ENCODE measurements at places on chromosomes 5 and 9.

DNA sequence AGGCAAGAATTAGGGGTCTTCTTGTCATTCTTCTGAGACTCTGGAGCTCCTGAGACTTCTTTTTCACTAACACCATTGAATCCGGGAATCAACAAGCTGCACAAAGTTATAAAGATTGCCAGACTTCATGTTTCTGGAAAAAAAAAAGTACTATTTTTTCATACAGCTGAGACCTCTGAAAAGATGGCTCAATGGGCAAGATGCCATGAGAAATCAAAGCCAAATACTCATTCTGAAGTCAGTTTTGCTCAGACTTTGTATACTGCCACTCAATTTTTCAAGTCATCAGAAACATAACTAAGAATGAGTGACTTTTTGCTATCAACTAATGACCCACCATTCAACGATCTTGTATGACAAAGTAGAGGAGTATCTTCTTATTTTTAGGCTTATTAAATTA is 512.0 kb downstream of the RAB3C start:
- DNase-seq, result no peak

- DNase-seq, result no peak
These were observed 53.2 kb downstream of the MRPS27 start for GRCh38 chr5:72266862-72267261.

- peak; percentile 63 for DNase-seq
These were observed 151.5 kb upstream of the NR3C1 start for GRCh38 chr5:143554918-143555477.

- DNase-seq, result no peak
These were observed 246.0 kb upstream of the KIF2A start for GRCh38 chr5:62059960-62060359.

- no peak for DNase-seq
These were observed 561.1 kb upstream of the DAP start for GRCh38 chr5:11322133-11322532.

DNA sequence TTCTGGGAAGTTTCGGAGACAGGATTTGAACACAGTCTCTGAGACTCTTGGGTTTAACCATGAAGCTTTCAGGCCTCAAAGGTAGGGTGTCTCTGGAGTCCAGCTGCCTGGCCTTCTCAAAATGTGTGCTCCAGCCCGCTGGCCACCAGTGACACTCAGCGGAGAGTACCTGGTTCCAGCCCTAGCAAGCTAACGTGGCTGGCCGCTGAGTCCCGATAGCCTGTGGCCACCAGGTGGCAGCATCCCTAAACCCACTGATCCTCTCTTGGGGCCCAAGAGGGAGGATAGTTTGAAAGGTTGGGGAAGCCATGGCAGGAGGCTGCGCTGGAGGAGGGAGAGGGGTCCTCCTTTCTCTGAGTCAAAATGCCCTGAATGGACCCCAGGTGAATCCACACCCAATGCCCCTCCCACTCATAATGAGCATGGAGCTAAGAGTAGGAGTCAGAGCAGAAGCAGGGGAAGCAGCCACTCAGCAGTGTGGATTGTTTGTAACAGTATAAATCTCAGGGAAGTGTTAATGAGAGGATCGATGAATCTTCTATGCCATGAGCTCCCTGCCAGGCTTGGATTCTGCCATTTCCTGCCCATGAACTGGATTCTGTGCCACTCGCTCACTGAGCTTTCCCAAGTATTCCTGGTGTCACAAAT is 5.4 kb upstream of the TIFAB start:
- no peak for DNase-seq

- no peak for DNase-seq
These were observed 445.0 kb upstream of the SMC2 start for GRCh38 chr9:103649086-103649485.

- DNase-seq, result no peak
These were observed 21.0 kb downstream of the GCNT4 start for GRCh38 chr5:75031366-75031765.

- no peak for DNase-seq
These were observed 211.7 kb downstream of the COMMD10 start for GRCh38 chr5:116296335-116297072.

DNA sequence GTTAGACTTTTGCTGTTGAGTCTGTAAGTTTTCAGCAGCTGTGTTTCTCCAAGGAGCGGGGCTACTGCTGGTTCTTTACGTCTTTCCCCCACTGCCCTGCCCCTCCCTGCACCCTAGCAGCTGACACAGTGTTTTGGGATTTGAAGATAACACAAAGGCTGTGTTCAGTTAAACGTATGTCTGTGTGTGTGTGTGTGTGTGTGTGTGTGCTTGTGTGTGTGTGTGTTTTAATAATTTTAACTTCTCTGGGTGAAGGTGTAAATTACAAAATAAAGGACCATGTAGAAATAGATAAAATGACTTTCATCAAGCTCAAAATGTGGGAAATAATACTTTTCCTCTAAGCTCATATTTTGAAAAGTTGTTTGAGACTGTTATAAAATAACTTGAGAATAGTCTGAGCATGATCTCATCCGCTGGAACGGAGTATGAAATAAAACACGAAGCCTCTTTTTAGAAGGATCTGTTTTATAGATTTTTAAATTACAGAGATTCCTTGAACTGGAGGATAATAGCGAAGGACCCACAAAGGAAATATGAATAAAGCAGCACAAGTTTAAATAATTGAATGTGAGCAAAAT is 10.9 kb downstream of the ABL1 start:
- no peak for DNase-seq

DNA sequence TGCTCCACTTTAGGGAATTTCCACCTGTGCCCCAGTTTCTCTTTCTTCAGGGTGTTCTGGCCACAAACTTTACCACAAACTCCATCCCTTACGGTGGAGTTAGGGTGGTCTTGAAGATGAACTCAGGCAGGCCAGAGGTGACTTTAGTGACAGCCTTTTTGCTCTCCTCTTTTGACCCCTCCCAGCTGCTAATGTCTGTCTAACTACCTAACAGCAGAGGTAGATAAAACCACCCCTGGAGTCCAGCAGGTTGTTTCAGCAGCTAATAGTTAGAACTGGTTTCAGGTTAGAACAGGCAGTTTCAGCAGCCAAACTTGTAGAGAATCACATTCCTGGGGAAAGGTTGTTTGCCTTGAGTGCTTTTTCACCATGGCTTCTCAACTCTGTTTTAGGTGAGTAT is 971.3 kb upstream of the CDH18 start:
- DNase-seq, result no peak

GRCh38 chr5:180555168-180555921 is 36.0 kb downstream of the SCGB3A1 start:
- DNase-seq, result peak; percentile 46

DNA sequence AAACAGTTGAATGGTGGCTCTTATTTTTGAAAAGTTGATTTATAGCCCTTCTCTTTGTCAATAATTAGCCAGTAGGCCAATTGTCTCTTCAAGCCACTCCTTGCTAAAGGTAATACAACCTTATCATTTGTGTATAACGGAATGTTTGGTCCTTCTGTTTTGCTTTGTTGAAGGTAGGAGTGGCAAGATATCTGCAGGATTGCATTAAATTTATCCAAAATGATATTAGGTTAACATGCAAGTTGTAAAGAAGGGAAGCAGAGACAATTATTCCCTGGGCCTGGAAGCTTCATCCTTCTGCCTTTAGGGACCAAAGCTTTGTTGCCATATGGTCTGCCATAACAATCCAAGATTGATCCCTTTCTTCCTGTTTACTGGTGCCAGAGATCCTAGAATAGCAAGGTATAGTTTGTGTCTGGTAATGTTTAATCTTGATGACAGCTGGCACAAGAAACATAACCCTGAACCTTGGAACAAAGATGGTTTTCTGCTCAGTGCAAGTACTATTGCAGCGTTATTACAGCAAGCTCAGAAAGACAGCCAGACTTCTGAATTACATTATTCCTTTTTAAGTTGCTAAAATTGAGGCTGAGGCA is 15.5 kb upstream of the FSD1L start:
- DNase-seq, result no peak

DNA sequence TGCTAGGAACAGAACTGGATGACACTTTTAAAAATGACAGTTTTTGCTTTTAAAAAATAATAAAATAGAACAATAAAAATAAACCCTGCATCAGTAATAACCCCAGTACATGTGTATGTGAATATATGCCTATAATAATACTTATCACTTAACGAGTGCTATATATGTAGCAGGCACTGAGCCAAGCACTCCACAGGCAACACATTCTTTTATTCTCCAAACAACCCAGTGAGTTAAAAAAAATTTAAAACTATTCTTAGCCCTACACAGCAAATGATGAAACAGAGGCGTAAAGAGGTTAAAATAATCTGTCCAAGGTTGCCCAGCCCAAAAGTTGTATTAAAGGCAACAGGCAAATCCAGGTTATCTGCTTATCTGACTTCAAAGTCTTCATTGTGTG is 124.5 kb upstream of the SMIM23 start:
- no peak for DNase-seq

GRCh38 chr9:82961504-82962125 is 101.3 kb downstream of the RASEF start:
- peak; percentile 41 for DNase-seq

- DNase-seq, result no peak
These were observed 63.6 kb upstream of the OLFM1 start for GRCh38 chr9:135023786-135024405.

DNA sequence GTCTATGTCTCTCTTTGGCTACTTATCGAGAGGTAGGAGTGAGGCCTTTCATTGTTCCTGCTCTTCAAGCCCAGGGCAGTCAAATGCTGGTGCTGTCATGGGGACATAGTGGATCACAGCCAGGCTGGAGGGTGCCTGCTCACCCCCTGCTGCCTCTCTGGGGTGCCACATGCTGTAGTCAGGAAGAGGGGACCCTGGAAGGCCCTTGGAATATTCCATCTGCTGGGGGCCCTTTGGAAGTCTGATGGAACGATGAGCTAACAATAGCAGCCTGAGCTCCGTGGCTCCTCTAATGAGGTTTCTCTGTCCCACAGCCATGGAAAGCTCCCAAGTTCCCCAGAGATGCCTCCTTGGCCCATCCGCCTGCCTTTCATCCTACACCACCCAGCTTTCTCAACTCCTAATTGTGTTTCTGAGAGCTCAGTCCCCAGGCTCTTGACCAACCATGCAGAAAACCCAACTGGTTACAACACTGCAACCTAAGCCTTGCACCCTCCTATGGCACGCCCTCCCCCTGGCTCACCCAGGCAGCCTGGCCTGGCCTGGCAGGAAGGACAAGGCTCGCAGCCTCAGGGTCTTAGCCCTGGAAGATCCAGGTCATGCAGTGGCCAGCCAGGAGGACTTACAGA is 91.7 kb downstream of the NRG2 start:
- DNase-seq, result no peak

DNA sequence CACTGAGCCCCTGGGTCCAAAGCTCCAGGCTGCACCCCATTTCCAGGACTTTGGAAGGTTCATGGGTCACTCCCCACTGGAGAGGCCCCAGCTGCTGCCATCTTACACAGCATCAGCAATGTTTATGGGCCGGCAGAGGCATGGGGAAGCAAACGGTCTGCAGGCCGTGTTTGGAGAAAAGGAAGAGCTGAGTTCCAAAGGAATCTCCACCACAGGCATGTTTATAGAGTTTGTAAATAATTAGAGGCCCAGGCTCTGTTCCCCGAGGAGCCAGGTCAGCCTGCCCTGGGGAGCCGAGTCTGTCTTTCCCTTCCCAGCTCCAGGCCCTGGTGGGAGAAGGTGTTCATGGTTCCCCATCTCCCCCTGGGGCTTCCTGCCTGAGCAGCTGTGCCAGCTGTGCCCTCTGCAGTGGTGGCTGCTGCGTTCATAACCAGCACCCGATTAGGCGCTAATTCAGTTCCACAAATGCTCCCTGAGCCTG is 64.8 kb downstream of the COL27A1 start:
- peak; percentile 66 for DNase-seq

- no peak for DNase-seq
These were observed 27.7 kb downstream of the YIPF5 start for GRCh38 chr5:144142824-144143162.

- peak; percentile 49 for DNase-seq
These were observed 9.2 kb downstream of the KLF4 start for GRCh38 chr9:107480386-107480789.

GRCh38 chr5:103475629-103476240 is 86.9 kb downstream of the NUDT12 start:
- DNase-seq, result no peak

- no peak for DNase-seq
These were observed 45.5 kb upstream of the MPDZ start for GRCh38 chr9:13324988-13325387.

- no peak for DNase-seq
These were observed 6.9 kb upstream of the OTP start for GRCh38 chr5:77645158-77645994.

DNA sequence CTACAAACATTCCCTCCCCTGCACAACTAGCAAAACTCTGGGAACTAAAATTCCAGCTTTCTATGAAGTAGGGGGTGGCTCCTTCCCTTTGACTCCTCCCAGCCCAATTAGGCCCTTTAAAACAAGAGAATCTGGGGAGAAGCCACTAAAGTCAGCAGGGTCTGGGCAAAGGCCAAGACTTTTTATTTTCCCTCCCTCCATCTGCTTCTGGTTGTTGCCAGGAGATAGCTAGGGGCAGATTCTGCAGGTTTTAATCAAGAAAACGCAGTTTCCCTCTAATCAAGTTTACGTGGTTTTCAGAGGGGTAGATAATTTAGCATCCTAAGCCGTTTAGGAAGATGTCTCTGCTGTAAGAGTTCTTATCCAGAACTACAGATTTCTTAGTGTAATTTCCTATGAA is 114.5 kb upstream of the CDH6 start:
- no peak for DNase-seq

- DNase-seq, result no peak
These were observed 26.4 kb upstream of the CARNMT1 start for GRCh38 chr9:75054368-75055001.

GRCh38 chr5:175133185-175133584 is 310.8 kb downstream of the DRD1 start:
- no peak for DNase-seq

GRCh38 chr5:123456242-123456641 is 33.0 kb upstream of the CEP120 start:
- no peak for DNase-seq

- no peak for DNase-seq
These were observed 32.0 kb downstream of the SPIN1 start for GRCh38 chr9:88420227-88420626.

DNA sequence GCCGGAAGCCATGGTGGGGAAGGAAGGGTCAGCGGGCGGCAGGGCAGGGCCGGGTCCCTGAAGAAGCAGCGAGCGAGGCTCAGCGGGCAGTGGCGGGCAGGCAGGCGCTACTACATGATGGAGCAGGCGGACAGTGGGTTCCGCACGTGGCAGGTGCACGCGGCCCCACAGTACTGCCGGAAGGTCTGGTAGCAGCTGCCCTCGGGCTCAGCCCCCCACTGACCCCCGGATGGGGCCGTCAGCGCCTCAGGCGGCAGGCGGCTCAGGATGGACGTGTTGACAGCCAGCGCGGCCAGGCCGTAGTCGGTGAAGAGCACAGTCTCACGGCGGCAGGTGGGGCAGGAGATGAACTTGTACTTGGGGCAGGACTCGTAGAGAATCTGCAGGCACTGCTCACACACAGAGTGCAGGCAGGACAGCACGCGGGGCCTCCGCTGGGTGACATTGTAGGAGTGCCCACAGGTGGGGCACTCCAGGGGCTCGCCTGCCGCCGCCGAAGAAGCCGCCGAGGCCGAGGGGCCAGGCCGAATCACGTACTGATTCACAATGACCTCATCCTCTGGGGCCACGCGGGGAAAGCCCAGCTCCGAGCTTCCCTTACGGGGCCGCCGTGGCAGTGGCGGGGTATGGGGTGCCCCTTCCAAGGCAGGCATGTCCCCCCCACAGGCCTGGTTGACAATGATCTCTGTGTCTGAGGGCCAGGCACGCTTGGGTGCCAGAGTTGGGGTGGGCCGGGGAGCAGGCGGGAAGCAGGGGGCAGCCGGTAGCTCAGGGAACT is 1.5 kb downstream of the RNF208 start:
- no peak for DNase-seq

All from AG04450 (cell line).